Skeletal muscle cell (primary cell): ENCODE measurements at places on chromosomes 3 and 15.
A peak's percentile ranks its signal among the peaks of the same experiment; 100 is the strongest.

- no peak for DNase-seq
Observed at GRCh38 chr3:16897254-16897926, 12.6 kb downstream of the PLCL2 start.

GRCh38 chr3:147215660-147216059 is 190.7 kb downstream of the ZIC4 start:
- DNase-seq = no peak

GRCh38 chr3:31234145-31234544 is 298.6 kb upstream of the STT3B start:
- no peak for DNase-seq

DNA sequence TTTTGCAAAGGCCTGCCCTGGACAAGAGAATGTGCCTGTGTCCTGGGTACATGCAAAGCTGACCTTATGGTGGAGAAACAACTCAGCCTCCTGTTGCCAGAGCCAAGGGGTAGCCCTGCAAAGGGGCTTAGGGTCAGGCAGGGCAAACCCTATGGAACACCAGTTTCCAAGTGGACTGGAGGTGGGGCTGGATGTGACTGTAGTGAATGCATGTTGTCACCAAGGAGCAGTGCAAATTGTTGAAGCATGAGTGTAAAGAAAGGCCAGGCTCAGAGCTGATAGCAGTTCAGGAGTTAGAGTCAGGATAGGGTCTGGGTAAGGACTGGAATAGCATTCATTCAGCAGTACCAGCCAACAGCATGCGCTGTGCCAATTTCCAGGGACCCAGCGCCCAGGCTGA is 82.9 kb upstream of the PXYLP1 start:
- DNase-seq = no peak

DNA sequence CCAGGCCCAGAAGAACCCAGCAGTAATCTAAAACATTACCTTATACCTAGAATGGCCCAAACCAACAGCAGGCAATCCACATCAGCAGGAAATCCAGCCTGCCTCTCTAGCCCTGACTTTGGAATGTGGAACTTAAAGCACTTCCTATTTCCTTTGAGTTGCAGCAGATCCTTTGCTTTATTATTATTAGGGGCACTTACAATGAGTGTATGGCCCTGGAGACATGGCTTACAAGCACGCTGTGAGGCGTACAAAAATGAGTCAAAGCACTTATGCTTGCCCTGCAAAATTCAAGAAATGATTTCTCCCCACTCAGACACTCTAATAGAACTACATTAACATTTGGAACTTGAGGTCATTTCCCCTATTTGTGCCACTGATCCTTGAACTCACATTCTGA is 9.5 kb upstream of the KNSTRN start:
- no peak for DNase-seq

GRCh38 chr3:172965256-172965655 is 175.8 kb downstream of the SPATA16 start:
- DNase-seq = peak; percentile 15

GRCh38 chr15:39770748-39771689 is 11.6 kb downstream of the FSIP1 start:
- peak; percentile 87 for DNase-seq

DNA sequence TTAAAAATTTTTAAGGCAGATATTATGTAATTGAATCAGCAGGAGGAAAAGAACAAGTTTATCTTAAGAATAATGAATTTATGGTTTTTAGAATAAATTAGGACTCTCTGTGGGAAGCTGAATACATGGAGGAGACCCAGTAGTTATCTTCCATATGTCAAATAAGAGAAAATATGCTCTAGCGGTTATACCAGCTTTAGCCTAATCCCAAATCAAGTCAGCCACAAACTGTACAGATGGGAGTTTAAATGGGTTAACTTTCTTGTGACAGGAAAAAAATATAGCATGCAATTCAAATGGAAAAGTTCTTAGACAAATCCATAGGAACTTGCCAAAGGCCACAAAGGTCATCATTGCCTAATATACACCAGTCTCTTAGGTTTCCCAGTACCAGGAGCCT is 84.3 kb downstream of the TTBK2 start:
- no peak for DNase-seq

DNA sequence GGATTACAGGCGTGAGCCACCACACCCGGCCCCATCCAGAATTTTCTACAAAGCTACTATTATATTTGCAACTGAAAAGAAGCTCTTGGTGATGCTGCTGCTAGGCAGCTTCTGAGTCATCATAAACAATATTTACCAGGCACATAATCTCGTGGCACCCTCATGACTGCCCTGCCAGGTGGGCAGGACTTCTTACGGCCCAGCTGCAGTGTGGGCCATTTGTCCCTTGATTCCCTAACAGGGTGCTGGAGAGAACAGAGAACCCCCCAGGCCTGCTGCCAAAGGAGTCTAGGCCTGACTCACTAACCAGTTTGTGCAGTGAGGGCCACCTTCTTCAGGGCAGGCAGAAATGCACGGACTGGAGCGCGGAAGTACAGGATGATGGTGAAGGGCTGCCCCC is 4.9 kb downstream of the EPB42 start:
- DNase-seq = no peak

DNA sequence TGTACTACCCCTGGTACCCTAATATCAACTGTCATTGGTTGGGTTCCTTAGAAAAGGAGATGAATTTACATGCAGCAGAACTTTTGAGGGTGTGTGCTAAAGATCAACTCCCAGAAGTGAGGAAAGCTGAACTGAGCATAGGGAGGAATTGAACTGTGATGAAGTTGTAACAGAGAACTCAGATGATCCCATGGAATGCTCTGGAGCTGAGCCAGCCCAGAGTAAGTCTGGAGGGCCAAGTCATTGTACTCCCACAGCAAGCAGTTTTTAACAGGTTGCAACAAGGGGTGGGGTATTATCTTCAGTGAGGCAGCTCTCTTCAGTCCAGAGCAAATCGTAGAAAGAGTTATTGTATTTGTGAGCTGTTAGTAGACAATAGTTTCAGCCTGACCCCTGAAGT is 572.3 kb downstream of the PYDC2 start:
- no peak for DNase-seq

DNA sequence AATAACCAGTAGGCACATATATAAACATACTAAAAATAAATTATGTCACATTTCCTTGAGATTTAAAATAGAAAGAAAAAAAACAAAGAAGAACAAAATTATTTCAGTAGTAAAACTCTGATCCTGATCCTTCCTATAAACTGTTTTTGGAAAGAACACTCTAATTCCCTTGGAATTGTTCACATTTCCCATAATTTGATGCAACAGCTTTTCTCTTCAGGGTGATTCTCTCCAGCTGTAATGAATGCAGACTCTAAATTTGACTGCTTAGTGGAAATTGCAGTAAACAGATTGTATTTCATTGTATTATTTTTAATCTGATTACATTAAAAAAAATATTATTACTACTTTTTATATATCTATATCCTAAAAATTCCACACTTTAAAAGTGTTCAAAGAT is 70.2 kb upstream of the ABI3BP start:
- DNase-seq = no peak

DNA sequence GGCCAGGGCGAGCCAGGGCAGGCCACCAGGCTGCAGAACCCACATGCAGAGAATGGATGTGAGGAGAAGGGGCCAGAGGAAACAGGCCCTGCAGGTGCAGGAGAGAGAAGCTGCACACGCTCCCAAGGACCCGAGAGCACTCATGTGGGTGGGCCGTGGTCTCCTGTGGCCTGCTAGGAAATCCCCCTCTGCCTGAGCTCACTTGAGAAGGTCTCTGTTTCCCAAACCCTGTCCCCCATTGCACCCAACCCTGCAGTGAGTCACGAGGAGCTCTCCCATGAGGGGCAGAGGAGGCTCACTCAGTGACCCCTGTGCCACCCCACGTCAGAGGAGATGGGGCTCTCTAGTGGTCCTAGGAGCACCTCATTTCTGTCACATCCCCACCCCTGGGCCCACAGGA is 111.1 kb downstream of the KLF13 start:
- DNase-seq = no peak

DNA sequence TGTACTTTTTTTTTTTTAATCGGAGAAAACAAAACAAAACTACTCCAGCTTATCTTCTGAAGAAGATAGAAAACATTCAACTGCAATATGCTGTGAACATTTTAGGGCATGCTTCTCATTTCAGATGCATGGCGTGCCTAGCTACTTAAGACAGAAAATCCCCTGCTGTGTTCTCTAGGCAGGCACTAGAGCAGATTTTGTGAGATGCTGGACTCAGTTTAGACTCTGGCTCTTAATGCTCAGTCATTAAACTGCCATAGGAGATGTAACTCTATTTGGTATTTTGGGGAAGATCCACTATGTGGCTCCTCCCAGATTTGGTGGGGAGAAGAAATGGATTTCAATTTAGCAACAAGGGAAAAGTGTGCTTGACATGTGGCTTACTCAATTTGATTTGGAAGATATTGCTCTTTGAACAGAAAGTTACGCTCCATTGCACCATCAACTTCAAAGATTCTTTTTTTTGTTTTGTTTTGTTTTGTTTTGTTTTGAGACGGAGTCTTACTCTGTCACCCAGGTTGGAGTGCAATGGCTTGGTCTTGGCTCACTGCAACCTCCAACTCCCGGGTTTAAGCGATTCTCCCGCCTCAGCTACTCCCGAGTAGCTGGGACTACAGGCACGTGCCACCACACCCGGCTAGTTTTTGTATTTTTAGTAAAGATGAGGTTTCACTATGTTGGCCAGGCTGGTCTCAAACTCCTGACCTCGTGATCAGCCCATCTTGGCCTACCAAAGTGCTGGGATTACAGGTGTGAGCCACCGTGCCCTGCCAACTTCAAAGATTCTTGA is 62.0 kb upstream of the LEKR1 start:
- no peak for DNase-seq

- DNase-seq = no peak
Observed at GRCh38 chr3:105232553-105232952, 134.2 kb upstream of the ALCAM start.

- no peak for DNase-seq
Observed at GRCh38 chr15:64678126-64678819, 97.1 kb downstream of the RBPMS2 start.

- DNase-seq = no peak
Observed at GRCh38 chr3:118736107-118736506, 298.5 kb downstream of the IGSF11 start.

DNA sequence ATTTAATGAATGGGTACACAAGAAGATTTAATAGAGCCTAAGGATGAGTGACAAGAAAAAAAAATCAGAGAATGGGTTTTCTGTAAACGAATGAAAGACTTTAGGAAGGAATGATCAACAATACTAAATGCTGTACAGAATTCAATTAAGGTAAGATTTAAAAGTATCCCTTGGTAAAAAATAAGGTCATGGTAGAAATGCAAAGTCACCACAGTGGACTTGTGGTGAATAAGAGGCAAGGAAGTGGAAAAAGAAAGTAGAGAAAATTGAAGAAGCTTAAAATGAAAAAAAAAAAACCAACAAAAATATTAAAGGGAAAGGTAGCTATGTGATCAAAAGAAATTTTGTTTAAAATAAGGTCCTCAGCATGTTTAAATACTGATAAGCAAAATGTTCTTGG is 82.4 kb downstream of the PLSCR2 start:
- no peak for DNase-seq

DNA sequence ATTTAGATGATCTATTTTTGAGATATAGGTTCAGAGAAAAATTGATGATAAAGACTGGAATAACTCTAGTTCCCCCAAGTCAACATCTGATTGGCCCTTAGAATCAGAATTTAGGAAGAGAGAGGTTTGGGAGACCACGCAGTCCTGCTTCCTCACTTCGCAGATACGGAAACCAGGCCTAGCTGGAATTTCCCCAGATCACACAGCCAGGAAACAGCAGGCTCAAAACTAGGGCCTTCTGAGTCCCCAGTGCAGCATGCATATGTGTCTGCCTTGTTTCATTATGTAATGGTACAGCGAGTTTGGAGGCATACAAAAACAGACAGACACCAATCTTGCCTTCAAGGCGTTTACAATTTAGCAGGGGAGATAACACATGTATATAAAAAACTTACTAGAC is 177.1 kb upstream of the ICE2 start:
- DNase-seq = no peak

DNA sequence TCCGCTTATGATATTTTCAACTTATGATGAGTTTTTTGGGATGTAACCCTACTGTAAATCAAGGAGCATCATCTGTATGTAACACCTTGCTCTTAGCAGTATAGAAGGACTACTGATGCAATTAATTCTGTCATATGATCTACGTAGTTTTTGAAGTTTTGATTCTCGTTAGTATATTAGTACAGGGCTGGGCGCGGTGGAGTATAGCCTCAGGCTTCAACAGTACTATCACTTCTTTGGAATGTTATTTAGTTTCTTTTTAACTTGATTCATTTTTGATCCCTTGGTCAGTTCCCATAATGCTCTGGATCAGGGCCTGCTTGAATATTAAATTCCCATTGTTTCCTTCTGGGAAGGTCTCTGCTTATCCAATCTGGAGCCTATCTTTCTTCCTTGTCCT is 23.9 kb upstream of the AP4E1 start:
- DNase-seq = no peak

GRCh38 chr15:50065279-50065678 is 53.8 kb downstream of the ATP8B4 start:
- no peak for DNase-seq

DNA sequence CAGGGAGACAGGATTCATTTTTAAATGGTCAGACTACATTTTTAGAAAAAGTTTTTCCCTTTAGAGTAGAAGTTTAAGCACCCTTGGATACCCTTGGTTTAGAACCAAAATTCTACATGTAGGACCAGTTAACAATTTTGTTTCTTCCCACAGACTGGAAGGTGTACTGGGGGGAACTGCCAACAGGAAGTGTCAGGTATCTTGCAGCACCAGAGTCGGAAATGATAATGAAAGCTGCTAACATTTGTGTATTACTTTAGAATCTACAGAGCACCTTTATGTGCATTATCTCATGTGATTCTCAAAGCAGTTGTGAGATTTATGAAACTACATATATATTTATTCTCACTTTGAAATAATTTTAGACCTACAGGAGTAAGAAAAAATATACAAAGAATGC is 21.5 kb downstream of the SPRED1 start:
- DNase-seq = no peak

- no peak for DNase-seq
Observed at GRCh38 chr15:39156646-39157250, 424.1 kb upstream of the THBS1 start.

GRCh38 chr3:10365791-10366190 is 44.9 kb upstream of the SEC13 start:
- no peak for DNase-seq

GRCh38 chr3:151315136-151315535 is 1.5 kb downstream of the GPR87 start:
- DNase-seq = no peak
